NCI-H2227 treated with DMSO at 0.1 percent for 48 hours (cell line): ENCODE measurements at places on chromosomes 7 and 10.
A peak's percentile ranks its signal among the peaks of the same experiment; 100 is the strongest.

DNA sequence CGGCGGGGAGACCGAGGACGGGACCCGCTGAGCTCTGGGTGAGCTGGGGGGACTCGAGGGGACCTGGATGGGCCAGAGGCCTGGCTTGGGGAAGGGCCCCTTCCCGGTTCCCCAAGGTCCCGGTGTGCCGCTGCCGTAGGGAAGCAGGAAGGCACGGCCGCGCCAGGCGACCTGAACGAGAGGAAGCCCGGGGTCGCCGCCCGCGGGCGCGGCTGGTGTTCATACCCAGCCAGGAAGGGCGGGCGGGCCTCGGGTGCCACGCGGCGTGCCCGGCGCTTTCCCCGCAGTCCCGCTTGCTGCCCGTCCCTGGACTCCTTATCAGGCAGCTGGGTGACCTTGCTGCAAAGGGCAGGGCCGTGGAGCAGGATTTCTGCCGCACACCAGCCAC is 38.0 kb downstream of the ZNF777 start:
- DNase-seq = no peak

GRCh38 chr10:132306864-132307751 is 642 bp downstream of the STK32C start:
- no peak for DNase-seq

DNA sequence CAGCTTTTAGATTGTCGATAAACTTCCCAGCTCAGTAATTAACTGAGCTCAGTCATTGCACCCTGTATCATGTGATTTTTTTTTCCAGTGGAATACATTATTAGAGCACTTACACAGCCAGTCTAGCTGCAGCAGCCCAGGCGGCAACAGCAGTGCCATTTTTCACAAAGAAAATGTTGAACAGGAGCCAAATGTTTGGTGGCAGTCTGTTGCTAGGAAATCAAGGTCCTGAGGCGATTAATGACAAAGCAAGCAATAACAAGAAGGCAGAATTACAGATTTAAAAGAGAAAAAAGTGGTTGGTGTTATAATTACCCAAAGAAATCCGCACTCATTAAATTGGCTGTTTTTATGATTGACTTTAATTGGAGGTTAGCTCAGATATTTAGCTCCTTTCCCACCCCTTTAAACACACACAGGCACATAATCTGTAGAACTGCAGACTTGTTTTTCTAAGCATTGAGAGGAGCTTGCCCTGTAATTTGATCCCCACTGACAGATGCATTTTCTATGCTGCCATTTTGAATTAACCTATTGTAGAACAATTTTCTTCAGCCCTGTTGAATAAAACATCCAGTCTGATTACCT is 267.4 kb downstream of the ADK start:
- peak; percentile 99 for DNase-seq

GRCh38 chr10:98673171-98673782 is 226.5 kb upstream of the HPS1 start:
- no peak for DNase-seq

GRCh38 chr7:155950898-155951553 is 138.8 kb upstream of the SHH start:
- no peak for DNase-seq

- DNase-seq = no peak
Observed at GRCh38 chr7:92641921-92642511, 51.8 kb upstream of the FAM133B start.

GRCh38 chr10:128054163-128054970 is 71.9 kb downstream of the MKI67 start:
- DNase-seq = no peak

DNA sequence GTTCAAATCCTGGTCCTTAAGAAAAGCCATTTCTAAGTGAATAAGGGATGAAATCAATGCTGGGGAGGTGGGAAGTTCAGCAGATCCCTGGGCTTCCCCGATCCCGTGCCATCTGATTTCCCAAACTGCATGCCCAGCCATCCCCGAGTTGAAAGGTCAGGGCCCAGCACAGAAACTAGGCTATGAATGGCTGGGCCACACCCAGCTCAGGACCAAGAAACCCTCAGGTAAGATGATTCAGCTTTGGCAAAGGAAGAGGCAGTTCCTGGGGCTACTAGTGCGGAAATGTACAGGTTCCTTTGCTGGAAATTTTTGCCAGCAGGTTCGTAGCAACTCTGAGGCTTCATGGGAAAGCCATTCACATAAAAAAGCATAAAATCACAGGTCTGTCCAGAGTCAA is 182.7 kb downstream of the FAM107B start:
- no peak for DNase-seq
